ENCODE measurements at places on chromosomes 6 and 20.

- DNase-seq = no peak
Measured at GRCh38 chr6:34908194-34908593, 19.1 kb downstream of the ANKS1A start.

DNA sequence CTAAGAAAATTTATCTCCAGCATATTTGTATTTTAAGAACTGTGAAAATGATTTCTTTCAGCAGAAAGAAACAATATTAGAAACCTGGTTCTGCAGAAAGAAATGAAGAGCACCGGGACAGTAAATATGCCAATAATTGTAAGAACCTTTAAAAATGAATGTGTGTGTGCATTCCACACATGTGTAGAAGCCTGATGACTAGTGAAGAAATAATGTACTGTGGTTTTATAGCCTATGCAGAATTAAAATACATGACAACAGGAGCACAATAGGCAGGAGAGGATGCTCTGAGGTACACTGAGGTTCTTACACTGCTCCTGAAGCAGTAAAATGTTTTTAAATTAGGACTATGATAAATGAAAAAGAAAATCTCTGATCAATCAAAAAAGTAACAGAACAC is 48.9 kb downstream of the SNX14 start:
- DNase-seq = no peak

DNA sequence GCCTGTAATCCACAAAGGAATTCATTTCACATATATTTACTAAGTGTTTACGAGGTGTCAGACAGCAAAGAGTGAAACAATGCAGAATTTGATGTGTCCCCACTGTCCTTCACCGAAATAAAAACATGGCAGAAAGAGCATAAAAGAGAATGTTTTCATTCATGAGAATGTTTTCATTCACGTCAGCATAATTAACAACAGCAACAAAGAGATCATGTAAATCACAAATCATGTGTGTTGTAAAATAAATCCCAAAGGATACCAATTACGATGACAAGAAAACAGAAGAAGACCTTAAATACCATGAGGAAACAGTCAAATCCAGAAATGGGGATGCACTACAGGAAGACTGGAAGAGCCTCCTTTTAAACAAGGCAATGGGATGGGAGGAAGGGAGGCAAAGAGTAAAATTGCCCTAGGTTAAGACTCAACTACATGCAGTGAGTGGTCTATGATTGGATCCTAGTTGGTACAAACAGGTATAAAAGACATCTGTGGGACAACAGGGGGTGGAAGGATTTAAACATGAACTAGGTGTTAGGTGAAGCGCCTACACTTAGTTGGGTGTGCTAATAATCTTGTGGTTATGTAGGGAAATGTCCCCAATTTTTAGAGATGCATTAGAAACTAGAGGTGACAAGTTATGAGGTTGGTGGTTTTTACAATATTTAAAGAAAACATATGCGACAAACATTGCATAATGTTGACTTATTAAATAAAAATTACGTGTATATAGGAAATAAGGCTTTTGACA is 1.5 kb downstream of the ZSCAN31 start:
- DNase-seq = no peak

- no peak for DNase-seq
Measured at GRCh38 chr20:40584130-40584809, 104.8 kb downstream of the MAFB start.

DNA sequence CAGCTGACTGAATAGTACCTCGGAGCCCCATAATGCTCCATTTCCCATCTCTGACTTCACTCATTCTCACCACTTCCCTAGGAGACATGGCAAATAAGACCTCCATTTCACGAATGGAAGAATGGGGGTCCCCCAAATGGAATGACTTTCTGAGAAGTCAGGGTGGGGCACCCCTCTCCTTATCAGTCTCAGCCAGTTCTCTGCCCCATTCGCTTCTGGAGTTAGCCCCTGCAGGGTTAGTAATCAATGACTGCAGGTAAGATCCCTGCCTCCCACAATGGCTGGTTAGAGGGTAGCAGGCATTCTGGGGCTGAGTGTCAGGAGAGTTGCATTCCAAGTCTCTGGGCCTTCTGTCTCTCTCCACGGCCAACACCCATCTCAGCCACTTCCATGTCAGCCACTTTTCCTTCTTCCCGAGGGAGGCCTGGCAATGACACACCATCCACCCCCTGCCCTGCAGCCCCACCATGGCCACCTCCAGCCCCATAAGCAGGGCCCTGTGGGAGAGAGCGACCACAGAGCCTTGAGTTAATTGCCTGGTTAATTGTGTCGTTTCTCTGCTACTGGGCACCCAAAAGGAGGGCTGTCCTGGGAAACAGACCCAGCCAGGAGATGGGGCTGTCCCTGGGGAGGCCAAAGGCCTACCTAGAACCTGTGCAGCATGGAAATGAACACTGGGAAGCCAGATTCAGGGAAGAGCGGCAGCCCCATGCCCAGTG is 13.4 kb downstream of the CCDC167 start:
- no peak for DNase-seq

DNA sequence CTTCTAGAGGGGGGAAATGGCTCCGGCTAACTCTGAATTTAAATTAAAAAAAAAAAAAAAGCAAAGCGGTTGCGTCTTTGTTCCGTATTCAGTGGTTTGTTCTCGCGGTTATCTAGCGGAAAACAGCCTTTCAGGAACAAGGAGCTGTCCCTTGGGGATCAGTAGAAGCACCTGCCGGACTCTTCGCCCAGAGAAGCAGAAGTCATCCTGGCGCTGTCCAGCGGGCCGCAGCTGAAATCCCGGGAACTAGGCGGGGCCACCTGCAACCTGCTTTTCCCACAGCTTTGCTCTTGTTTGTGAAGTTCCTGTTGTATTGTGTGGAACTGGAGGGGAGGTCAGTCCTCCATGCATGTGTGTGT is 43.9 kb upstream of the GJE1 start:
- DNase-seq = no peak

GRCh38 chr6:84137989-84138575 is 89.4 kb downstream of the CEP162 start:
- DNase-seq = no peak

DNA sequence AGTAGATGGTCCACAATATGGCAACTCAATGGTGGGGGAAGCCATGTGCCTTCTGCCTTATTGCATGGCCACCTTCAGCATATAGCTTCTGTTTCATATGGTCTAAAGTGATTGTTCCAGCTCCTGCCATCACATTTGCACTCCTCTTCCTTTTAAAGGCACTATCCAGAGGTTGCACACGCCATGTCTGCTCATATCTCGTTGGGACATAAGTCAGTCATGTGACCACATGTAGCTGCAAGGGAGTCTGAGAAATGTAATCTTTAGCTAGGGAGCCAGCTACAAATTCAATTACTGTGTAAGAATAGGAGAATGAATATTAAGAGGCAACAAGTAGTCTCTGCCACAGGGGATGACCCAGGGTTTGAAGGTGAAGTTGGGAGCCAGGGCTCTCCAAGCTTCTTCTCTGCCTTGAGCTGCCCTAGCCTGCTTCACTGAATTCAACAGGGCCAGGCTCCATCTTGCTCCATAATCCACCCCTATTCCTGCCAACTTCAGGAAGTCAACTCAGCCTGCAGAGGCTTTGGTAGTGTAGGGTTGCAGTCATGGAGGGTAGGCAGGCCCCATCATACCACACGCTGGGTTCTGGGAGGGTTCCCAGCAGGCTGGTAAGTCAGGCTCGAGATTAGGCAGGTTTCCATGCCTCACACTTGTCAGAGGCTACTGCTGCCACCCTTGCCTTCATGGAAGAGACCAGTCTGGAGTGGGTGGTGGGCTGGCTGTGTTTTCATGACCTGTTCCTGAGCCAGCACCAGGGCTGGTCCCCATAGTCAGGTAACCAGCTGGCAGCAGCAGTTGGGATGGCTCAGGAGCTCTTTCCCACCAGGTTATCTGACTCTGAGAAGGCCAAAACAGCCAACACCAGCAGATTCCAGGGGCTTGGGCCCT is 56.7 kb upstream of the SAYSD1 start:
- no peak for DNase-seq

GRCh38 chr6:42688281-42688680 is 34.1 kb downstream of the PRPH2 start:
- DNase-seq = no peak

DNA sequence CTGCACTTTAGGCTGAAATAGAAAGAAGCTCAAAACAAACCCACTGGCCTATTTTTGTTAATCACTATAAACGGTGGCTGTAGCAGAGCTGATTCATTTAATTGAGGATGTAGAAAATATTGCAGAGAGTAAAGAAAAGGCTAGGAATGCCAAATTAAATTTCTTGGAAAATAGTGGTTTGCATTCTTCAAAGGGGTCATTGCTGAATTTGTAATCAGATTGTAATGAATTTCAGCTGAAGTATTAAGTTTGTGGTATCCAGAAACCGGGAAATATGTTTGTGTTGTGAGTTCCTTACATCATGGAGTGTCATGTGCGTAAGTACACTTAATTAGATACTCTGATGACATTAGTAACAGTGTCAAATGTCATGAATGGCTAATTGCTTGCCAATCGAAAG is 203.0 kb downstream of the SAMD5 start:
- DNase-seq = no peak

DNA sequence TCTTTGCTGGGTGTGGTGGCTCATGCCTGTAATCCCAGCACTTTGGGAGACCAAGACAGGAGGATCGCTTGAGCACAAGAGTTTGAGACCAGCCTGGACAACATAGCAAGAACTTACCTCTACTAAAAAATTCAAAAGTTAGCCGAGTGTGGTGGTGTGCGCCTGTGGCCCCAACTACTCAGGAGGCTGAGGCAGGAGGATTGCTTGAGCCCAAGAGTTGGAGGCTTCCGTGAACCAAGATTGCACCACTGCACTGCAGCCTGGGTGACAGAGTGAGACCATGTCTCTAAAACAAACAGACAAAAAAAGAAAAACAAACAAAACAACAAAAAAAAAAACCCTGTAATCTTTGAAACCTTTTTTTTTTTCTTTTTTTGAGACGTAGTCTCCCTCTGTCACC is 67.5 kb downstream of the CAP2 start:
- DNase-seq = no peak

- DNase-seq = no peak
Measured at GRCh38 chr6:164069350-164069990, 655.0 kb downstream of the QKI start.

GRCh38 chr6:16248271-16248853 is 10.0 kb downstream of the GMPR start:
- DNase-seq = no peak

DNA sequence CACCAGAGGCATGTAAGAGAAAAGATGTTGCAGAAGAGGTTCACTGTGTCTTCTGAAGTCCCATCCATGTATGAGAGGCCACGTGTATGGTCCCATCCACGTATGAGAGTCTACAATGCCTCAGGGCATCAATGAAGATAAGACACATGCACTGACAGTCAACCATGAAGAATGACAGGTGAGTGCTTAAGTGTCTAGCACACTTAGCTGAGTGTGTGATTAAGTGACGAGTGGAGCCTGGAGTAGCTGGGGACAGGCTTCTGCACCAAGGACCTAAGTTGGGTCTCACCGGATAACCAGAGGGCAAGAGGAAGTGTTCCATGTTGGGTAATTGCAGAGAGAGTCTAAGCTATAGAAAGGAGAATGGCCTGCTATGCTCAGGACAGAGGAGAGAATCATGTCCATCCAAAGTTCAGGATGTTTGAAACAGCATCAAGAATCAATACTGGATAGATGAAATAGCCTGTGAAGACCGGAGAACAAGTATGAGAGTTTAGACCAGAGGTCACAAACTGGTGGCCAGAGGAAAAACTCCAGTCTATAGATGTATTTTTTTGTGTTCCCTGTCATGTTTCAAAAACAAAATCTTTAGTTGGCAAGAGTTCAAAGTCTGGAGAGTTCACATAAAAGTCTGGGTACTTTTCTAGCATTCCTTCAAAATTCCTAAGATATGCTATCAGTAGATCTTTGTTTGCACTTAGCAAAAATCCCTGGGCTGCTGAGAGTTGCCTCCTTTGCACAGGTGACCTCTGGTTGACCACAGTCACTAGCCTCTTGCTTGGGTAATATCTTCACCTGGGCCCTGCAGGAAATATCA is 165.8 kb downstream of the KIF16B start:
- no peak for DNase-seq

- no peak for DNase-seq
Measured at GRCh38 chr6:14091339-14091978, 26.1 kb upstream of the CD83 start.

Data from thoracic aorta (tissue), 2 donors.